ENCODE measurements at places on chromosomes 3 and 15.

DNA sequence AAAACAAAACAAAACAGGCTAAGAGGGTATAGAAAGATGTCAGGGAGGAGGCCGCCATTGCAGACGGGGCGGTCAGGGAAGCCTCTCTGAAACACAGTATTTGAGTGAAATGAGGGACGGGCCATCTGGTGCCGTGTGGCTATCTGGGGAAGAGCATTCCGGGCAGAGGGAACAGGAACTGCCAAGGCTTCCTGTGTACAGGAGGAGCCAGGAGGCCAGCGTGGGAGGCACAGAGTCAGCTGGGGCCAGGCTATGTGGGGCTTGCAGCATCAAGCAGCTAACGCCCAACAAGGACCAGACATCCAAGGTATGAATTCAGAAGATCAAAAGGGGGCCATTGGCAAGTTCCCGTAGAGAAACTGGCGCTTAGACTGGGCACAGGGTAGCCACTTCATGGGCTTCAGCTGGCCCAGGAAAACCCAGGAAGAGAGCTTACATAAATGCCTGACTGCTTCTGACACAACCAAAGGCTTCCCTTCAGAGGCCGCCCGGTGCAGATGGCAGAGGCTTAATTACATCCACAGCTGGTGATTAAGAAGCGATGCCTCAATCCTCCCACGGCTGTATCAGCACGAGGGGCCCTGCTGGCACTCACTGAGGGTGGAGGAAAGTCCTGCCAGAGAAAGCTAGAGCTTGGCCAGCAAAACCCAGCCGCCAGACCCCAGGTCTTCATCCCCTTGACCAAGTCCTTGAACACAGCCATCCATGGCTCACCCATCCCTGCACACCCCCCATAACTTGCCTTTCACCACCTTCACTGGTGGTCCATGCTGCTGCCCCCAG is 144.9 kb downstream of the MEGF11 start:
- H3K4me3 ChIP-seq: no peak overlapping the region
- no peak overlapping the region for H3K27ac ChIP-seq
- H3K27me3 ChIP-seq: peaks cover 30% of the 10 kb centered on the region

- no peak overlapping the region for H3K27ac ChIP-seq
- H3K27me3 ChIP-seq: no peaks in the 10 kb centered on the region
- no peak for DNase-seq
- peaks cover 1% of the 10 kb centered on the region for H3K4me1 ChIP-seq
- no peaks in the 10 kb centered on the region for H3K36me3 ChIP-seq
- H3K4me3 ChIP-seq: no peak overlapping the region
Measured at GRCh38 chr3:159872374-159873109, 116.1 kb upstream of the IL12A start.

DNA sequence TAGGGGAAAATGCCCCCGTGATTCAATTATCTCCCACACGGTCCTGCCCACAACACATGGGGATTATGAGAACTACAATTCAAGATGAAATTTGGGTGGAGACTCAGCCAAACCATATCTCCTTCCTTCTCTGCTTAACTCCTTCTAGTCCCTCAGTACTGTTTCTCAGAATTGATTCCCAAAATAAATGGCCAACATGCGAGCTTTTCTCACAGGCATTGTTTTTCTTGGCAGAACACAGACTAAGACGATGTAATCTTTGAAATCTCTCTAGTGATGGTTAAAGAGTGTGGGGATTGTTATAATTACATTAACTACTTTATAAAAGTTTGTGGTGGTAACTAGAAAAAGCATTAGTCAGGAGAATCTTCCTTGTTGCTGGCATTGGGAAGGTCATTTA is 366.5 kb downstream of the LPP start:
- H3K4me3 ChIP-seq: no peak overlapping the region
- H3K27ac ChIP-seq: no peak overlapping the region
- no peak for DNase-seq
- H3K27me3 ChIP-seq: no peaks in the 10 kb centered on the region
- no peaks in the 10 kb centered on the region for H3K36me3 ChIP-seq

GRCh38 chr15:67130673-67131601 is 65.5 kb downstream of the SMAD3 start:
- no peaks in the 10 kb centered on the region for H3K27me3 ChIP-seq
- no peaks in the 10 kb centered on the region for H3K36me3 ChIP-seq
- peaks cover 33% of the 10 kb centered on the region for H3K4me1 ChIP-seq
- H3K27ac ChIP-seq: no peak overlapping the region

- H3K27me3 ChIP-seq: peaks cover 3% of the 10 kb centered on the region
- DNase-seq: peak; percentile 65
- H3K4me1 ChIP-seq: peaks cover 26% of the 10 kb centered on the region
- H3K4me3 ChIP-seq: no peak overlapping the region
- peak overlapping the region; percentile 34 for H3K27ac ChIP-seq
Measured at GRCh38 chr15:74200412-74200815, 2.2 kb downstream of the STRA6 start.

- H3K27me3 ChIP-seq: no peaks in the 10 kb centered on the region
- H3K4me3 ChIP-seq: no peak overlapping the region
- no peaks in the 10 kb centered on the region for H3K36me3 ChIP-seq
- no peak for DNase-seq
- H3K4me1 ChIP-seq: no peaks in the 10 kb centered on the region
- H3K27ac ChIP-seq: no peak overlapping the region
Measured at GRCh38 chr15:68982976-68983563, 31.4 kb upstream of the NOX5 start.

GRCh38 chr15:49923671-49924070 is 195.4 kb downstream of the ATP8B4 start:
- no peaks in the 10 kb centered on the region for H3K4me1 ChIP-seq
- DNase-seq: no peak
- H3K4me3 ChIP-seq: no peak overlapping the region
- no peaks in the 10 kb centered on the region for H3K27me3 ChIP-seq
- H3K27ac ChIP-seq: no peak overlapping the region

DNA sequence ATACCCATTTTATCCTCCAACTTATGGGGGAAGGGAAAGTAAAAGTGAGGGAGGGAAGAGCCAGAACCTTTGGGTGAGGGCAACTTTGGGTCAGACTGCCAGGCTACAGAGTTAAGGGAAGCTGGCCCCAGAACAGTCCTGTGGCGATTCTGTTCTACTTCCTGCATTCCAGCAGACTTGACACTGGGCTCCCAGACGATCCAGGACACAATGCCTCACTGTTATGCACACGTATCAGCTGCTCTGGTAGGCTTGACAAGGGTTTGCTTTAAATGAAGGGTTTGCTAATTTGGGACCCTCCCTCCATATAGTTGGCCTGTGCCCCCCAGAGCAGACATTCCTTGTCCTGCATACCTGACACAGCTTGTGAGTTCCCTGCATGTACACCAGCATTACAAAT is 10.7 kb downstream of the GORASP1 start:
- H3K36me3 ChIP-seq: peaks cover 97% of the 10 kb centered on the region
- no peak overlapping the region for H3K4me3 ChIP-seq
- peaks cover 27% of the 10 kb centered on the region for H3K4me1 ChIP-seq
- no peak for DNase-seq

DNA sequence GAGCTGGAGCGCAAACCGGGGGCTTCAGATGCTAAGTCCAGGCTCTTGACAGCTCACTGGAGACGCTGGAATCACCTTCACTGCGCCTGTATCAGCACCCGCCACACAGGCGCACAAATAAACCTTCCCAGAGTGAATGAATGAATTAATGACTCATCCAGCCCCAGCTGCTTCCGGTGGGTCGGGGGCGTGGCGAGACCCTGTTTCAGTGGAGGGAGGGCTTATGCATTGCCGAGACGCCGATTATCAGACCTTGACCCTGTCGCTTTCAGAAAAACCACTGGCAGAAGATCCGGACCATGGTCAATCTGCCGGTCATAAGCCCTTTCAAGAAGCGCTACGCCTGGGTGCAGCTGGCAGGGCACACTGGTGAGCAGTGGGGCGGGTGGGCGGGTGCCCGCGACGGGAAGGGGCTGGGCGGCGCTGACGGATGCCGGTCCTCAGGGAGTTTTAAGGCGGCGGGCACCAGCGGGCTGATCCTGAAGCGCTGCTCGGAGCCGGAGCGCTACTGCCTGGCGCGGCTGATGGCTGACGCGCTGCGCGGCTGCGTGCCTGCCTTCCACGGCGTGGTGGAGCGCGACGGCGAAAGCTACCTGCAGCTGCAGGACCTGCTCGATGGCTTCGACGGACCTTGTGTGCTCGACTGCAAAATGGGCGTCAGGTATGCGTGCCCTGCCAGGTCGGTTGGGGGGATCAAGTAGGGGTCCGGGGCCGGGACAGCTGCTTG is 7.7 kb downstream of the ITPKA start:
- no peak overlapping the region for H3K27ac ChIP-seq
- H3K36me3 ChIP-seq: no peaks in the 10 kb centered on the region
- H3K27me3 ChIP-seq: peaks cover 87% of the 10 kb centered on the region
- H3K4me3 ChIP-seq: peak overlapping the region; percentile 12

GRCh38 chr3:71022551-71023335 is 560.8 kb downstream of the FOXP1 start:
- no peaks in the 10 kb centered on the region for H3K27me3 ChIP-seq
- no peak overlapping the region for H3K27ac ChIP-seq
- H3K36me3 ChIP-seq: no peaks in the 10 kb centered on the region
- no peaks in the 10 kb centered on the region for H3K4me1 ChIP-seq
- no peak overlapping the region for H3K4me3 ChIP-seq
- no peak for DNase-seq

DNA sequence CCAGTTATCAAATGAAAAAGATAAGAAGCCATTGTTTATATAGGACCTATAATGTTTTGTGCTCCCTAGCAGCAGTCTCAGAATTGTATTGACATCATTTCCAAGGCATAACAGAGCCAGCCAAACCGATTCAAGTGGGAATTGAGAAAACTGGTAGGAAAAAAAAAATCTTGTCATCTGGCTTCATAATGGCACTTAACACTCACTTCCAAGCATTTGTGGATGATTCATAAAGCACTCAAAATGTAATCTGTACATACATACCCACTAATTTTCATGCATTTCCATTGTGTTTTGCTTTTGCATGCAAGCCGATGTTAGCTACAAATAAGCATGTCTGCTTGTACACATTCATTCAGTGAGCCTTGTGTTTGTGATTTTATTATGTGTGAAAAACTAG is 18.6 kb upstream of the TRPC1 start:
- no peak overlapping the region for H3K4me3 ChIP-seq
- H3K4me1 ChIP-seq: no peaks in the 10 kb centered on the region
- H3K27me3 ChIP-seq: no peaks in the 10 kb centered on the region

DNA sequence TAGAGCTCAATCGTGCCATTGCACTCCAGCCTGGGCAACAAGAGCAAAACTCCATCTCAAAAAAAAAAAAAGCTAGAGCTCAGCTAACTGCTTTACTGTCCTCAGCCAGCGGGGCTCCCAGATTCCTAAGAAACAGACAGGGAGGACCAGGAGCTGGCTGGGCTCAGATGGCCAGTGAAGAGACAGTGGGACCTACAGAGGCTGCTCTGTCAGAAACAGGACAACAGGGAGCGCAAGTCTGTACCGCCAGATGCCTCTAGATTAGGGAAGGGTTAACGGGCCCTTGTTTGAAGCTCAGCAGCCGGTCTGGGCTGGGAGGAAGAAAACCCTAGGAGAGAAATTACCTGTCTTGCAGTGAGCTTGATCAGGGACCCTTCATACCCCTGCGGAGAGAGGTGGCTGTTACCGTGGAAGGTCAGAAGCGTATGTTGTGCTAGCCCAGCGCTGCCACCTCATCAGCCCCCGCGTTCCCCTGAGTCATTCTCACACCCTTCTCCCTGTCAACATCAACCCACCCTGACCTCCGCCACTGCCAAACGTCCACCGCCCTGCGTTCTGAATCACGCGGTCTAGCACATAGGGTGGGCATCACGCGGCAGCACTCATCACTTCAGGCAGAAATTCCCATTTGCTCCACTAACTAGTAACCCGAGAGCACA is 25.3 kb downstream of the RBPMS2 start:
- no peak for DNase-seq
- H3K4me1 ChIP-seq: no peaks in the 10 kb centered on the region
- H3K4me3 ChIP-seq: no peak overlapping the region
- no peak overlapping the region for H3K27ac ChIP-seq
- no peaks in the 10 kb centered on the region for H3K27me3 ChIP-seq

DNA sequence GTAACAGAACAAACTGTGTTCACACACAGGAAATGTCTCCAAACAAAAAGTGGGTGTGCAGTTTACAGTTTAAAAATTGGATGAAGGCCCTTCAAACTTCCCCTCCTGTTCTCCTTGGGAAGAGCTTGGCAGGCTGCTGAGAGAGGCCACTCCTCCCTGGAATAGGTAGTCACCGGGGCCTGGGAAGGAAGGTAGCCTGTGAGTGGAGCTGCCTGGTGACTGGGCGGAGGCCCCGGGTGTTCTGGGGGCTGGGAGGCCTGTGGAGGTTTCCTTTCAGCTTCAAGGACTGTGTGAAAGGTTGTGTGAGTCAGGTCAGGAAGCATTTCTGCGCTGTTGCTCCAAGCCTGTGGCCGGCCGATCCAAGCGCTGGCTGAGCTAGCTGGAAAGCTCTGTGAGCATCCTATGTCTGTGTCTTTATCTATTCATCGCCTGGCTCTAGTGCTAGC is 14.1 kb downstream of the SLCO3A1 start:
- H3K36me3 ChIP-seq: no peaks in the 10 kb centered on the region
- DNase-seq: no peak
- peak overlapping the region; percentile 75 for H3K27ac ChIP-seq
- no peak overlapping the region for H3K4me3 ChIP-seq

DNA sequence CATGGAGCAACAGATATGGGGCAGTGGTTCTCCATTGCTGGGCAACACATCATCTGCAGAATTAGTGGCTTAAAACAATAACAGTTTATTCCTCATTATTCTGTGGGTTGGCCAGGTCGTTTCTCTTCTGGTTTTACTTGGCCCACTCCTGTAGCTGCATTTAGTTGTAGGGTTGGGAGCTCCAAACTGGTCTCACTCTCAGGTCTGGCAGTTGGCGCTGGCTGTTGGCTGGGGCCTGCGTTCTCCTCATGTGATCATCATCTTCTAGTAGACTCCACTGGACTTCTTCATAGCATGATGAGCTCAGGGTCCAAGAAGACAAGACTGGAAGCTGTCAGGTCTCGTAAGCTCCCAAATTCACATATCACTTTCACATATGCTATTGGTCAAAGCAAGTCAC is 91.9 kb downstream of the EPHB1 start:
- H3K36me3 ChIP-seq: no peaks in the 10 kb centered on the region
- H3K27me3 ChIP-seq: no peaks in the 10 kb centered on the region
- H3K4me1 ChIP-seq: no peaks in the 10 kb centered on the region

- no peak overlapping the region for H3K27ac ChIP-seq
- H3K36me3 ChIP-seq: no peaks in the 10 kb centered on the region
- no peaks in the 10 kb centered on the region for H3K4me1 ChIP-seq
- DNase-seq: no peak
- no peak overlapping the region for H3K4me3 ChIP-seq
- no peaks in the 10 kb centered on the region for H3K27me3 ChIP-seq
Measured at GRCh38 chr3:20324664-20325478, 138.9 kb upstream of the SGO1 start.

DNA sequence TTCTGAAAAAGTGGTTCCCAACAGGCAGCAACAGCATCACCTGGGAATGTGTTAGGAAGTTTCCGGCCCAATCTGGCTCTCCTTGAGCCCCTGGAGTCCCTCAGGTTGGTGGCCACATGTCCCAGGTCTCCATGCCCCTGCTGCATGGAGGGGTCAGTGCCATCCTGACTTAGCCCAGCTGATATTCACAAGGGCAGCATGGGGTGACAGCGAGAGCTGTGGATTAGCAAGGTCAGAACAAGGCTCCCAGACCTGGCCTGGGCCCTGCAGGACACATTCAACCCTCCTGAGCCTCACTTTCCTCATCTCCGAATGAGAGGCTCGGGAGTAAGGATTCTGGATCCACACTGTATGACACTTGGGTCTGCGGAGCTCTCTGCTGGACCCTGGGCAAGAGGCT is 243.8 kb upstream of the TLE3 start:
- H3K4me1 ChIP-seq: no peaks in the 10 kb centered on the region
- no peaks in the 10 kb centered on the region for H3K36me3 ChIP-seq
- H3K27me3 ChIP-seq: no peaks in the 10 kb centered on the region

GRCh38 chr3:24343084-24343783 is 151.4 kb downstream of the THRB start:
- H3K36me3 ChIP-seq: no peaks in the 10 kb centered on the region
- H3K27ac ChIP-seq: no peak overlapping the region
- H3K27me3 ChIP-seq: no peaks in the 10 kb centered on the region
- no peak for DNase-seq
- no peak overlapping the region for H3K4me3 ChIP-seq
- H3K4me1 ChIP-seq: no peaks in the 10 kb centered on the region

Measured in tibial nerve (tissue), 4 donors.